Activated CD8-positive, alpha-beta memory T cell treated with anti-CD3 and anti-CD28 coated beads for 4 hours (primary cell): ENCODE measurements at places on chromosomes 16 and 17.

GRCh38 chr17:78307887-78308638 is 51.8 kb downstream of the SOCS3 start:
- no peak for DNase-seq

- no peak for DNase-seq
Observed at GRCh38 chr16:70634861-70635260, 11.5 kb upstream of the IL34 start.

- no peak for DNase-seq
Observed at GRCh38 chr17:77444628-77444983, 303.8 kb downstream of the SEC14L1 start.

DNA sequence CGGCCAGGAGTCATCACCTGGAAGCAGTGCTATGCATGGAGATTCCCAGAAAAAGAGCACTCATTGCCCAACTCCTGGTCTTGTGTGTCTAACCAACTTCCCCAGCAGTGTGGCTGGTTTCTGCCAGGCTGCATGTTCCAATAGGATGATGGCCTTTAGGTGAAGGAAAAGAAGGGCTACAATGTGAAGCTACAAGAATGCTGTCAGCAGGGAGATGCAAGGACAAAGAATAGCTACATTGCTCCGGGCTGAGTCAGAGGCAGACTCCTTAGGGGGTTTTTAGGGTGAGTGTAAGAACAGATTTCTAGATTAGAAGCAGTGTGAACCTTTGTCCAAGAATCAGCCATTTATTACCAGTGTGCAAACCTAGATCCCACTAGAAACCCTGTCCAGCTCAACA is 63.0 kb upstream of the DNAH9 start:
- DNase-seq: no peak

- no peak for DNase-seq
Observed at GRCh38 chr16:20946015-20946629, 45.6 kb downstream of the LYRM1 start.

- DNase-seq: no peak
Observed at GRCh38 chr17:28188841-28189263, 130.1 kb upstream of the TMEM97 start.

GRCh38 chr16:67770346-67770991 is 35.9 kb downstream of the RANBP10 start:
- DNase-seq: no peak

DNA sequence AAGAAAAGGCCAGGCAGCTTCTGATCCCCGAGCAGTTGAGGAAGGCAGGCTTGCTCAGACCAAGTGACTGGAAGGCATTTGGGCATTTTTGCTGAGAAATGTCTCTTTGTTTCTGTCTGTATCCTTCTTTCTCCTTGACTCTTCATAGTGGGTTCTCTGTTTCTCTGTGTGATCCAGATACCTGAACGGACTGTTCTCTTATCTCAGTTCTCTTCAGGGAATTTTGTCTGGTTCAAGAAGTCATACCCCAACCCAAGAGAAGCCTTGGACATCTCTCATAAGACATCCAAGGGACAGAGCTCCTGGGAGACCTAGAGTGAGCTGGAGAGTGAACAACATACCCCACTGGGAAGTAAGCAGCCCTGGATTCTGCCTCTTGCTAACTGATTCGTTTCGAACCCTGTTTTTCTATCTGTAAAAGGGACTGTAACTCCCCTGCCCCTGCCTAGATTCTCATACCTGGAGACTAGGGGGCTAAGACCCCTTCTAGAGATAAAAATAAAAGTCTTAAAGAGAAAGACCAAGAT is 541 bp downstream of the CCL3 start:
- no peak for DNase-seq

DNA sequence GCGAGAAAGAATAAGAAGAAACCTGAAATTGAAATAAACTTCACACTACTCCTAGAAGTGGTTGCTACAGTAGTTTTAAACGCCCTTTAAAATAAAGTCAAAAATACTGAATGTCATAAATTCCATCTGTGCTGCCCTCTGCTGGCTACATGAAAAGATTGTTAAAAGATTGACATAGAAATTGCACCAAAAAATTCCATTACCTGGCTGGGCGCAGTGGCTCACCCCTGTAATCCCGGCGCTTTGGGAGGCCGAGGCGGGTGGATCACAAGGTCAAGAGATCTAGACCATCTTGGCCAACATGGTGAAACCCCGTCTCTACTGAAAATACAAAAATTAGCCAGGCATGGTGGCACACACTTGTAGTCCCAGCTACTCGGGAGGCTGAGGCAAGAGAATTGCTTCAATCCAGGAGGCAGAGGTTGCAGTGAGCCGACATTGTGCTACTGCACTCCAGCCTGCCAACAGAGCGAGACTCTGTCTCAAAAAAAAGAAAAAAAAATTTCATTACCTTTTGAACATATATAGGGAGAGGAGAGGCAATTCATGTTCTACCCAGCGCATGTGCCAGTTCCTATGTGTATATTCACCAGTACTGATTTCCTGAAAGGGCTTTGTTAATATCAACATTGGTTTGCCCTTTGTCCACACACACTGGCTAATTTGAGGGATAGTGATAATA is 36.5 kb downstream of the CYTH1 start:
- no peak for DNase-seq

DNA sequence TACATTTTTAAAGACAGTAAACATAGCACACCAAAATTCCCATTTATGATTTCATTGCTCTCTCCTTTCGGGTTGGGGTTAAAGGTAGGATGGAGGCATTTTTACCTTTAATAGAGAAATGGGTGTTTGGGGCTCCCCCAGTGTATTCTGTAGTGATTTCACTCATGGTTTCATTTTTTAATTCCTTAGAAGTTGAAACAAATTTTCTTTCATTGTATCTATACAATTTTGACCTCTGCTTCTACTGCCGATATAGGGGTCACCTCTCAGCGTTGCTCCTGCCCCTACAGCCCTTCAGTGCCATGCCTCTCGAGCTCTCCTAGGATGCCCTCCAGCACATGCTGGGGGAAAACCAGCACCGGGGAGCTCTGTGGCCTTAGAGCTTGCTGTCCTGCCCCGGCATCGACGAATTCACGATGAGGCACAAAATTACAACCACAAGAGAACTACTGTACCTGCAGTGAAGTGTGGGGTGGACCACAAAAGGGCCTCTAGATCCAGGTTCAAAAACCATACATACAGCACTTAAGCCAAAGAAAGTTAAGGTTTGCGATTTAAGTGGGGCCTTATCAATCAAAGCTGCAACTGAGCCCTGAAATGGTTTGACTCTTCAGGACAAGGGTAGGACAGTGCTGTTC is 39.3 kb downstream of the LITAFD start:
- DNase-seq: no peak

GRCh38 chr16:67657751-67658518 is 2.1 kb downstream of the ACD start:
- no peak for DNase-seq

- DNase-seq: no peak
Observed at GRCh38 chr16:14150796-14151195, 79.7 kb downstream of the MRTFB start.

DNA sequence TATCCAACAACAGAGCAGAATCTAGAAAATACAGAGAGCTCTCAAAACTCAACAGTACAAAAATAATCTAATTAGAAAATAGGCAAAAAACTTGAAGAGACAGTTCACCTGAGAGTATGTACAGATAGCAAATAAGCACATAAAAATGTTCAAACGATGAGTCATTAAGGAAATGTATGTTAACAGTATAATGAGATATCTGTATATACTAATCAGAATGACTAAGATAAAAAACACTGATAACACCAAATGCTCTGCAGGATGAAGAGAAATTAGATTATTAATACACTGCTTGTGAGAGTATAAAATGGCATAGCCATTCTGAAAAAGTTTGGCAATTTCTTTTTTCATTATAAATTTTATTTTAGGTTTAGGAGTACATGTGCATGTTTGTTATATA is 1307.6 kb upstream of the GOT2 start:
- DNase-seq: no peak

GRCh38 chr16:31092330-31092729 is 2.3 kb downstream of the VKORC1 start:
- DNase-seq: no peak

GRCh38 chr17:76826330-76827068 is 41.7 kb upstream of the MGAT5B start:
- no peak for DNase-seq

DNA sequence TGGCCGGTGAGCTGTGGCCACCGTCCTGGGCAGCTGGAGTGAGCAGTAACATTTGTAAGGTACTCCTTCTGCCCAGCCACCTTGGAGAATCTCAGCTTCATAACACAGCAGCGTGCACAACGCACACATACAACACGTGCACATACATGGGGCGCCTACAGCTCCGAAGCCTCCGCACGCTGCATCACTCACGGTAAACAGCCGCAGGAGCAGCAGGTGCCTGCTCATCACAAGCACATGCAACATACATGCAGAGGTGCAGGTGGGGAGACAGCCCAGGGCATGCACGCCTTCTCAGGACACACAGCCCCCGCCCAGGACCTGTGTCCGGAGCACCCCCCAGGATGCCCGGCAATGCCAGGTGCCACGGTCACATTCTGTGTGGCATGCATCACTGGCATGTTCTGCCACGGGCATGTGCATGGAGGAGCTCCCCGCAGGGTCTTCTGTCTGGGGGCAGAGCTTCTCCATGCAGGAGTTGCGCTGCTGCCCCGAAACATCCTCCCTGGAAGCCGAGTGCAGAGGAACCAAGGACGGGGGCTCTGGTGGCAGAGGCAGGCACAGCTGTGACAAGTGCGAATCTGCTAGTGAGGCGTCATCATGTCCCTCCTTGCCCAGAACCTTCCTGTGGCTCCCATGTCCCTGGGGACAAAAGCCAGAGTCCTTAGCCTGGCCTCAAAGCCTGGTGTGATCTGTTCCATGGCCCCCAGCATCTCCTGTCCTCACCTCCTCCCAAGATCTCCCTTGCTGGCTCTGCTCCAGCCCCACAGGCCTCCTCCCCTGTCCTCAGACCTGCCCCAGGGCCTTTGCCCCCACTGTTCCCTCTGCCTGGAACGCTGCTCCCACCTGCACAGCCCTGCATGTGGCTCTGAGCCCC is 184.0 kb upstream of the GSE1 start:
- DNase-seq: no peak

- no peak for DNase-seq
Observed at GRCh38 chr16:89144681-89145080, 26.9 kb upstream of the CDH15 start.

DNA sequence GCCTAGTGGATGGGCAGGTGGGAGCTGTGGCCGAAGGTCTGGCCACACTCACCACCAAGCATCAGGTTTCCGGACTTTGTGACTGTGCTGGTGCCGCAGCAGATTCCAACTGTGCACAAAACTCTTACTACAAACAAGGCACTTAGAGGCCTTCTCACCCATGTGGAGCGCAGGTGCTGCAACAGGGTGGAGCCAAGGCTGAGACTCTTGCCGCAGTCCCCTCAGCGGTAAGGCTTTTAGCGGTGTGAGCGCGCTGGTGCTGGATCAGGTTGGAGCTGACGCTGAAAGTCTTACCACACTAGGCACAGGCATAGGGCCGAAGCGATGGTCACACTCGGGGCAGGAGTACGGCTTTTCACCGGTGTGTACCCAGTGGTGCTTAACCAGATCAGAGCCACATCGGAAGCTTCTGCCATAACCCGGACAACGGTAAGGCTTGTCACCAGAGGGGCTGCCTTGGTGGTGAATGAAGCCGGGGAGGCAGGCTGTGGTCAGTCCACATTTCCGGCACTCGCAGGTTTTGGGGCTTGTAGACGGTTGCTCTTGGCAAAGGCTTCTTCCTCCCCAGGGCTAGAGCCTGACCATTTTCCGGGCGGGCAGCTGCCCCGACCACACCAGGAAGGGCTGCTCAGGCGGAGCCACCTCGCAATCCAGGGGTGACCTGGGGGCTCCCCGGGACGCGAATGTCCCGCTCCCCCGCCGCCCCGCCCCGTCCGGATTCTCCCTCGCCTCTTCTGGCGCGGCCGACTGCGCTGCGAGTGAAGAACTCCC is 1.0 kb upstream of the ARMC5 start:
- no peak for DNase-seq

GRCh38 chr17:42853004-42853403 is 2.0 kb downstream of the AOC3 start:
- no peak for DNase-seq

- DNase-seq: no peak
Observed at GRCh38 chr16:22864375-22864774, 50.4 kb downstream of the HS3ST2 start.

DNA sequence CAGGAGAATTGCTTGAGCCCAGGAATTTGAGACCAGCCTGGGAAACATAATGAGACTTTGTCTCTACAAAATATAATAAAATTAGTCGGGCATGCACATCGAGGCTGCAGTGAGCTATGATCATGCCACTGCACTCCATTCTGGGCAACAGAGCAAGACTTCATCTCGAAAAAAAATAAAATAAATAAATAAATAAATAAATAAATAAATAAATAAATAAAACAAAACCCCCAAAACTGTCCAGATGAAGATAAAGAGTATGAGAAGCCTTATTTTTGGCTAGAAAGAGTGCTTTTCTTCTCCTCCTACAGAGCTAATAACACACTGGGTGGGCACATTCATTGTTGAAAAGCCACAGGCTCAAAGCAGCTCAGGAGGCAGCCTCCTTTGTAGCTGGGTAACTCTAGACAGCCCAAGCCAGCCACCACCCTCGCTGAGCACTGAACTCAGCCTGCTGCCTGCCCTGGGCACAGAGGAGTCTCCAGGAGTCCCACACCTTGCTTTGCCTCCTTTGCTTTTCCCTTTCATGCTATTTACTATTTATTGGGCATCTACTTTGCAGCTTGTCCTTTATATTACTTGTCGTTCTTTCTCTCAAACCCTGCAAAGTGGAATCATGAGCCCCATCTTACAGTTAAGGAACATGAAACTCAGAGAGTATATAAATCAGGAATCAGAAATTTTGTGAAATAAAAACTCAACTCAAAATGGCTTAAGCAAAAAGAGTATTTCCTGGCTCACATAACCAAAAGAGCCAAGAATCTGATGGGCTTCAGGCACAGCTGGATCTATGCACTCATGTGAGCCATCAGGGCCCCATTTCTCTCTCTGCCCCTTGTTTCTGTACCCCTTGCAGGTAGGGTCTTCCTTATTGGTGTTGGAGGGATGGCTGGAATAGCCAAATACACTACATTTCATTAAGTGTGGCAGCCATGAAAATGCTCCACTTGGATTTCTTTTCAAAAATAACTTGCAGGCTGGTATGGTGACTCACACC is 18.1 kb upstream of the C16orf87 start:
- no peak for DNase-seq

DNA sequence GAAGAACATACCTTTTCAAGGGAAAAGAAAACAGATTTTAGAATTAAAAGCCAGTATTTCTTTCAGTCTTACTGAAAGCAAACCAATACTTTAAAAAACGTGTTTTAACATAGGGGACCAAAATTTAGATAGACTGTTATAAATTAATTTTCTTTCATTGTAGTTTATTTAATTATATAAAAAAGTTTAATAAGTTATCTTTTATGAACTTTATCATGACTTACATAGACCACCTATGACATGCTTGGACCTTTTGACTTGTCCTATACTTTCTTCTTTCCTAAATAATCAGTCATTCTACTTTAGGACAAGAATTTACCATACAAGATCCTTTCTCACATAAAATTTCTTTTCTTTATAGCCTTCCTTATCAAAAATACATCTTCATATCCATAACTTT is 102.0 kb upstream of the HAS3 start:
- DNase-seq: no peak
